ENCODE measurements at places on chromosomes 12 and 14. TPM values are rescaled to one million over a fixed set of nuclear protein-coding genes. Genes with fewer than 3 reads are reported as not detected.

NTF3 gene
- 4.1 TPM for total RNA-seq

SMIM41 gene
- not detected for total RNA-seq

DNA sequence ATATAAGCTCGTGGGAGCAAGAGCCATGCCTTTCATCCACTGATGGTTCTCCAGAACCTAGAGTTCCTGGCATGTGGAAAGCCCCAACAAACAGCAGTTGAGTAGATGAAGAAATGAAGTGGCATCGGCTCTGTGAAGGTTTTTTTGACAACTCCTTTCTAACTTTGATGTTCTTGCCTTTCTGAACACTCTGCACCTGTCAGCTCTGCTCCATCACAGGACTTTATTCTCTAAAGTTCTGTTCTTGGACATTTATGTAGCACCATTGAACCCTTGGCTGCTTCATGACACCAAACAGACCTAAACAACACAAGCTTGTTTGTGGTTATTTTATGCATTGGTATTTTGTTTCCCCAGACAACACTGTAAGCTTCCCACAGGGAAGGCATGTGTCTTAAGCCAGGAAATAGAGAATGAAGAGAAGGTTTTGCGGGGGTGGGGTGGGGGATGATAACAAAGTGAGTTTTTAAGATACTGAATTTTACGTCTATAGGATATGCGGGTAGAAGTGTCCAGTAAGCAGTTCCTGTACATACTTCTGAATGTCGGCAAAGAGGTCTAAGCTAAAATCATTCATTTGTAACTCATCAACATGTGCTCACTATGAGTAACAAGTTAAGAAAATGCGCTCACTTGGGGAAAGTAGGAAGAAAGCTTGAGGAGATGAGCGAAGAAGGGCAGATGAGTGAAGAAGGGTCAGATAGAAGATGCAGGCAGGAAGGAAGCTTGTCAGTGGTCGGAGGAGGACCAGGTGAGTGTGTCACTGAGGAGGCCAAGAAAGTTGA is 146.0 kb upstream of the PLEKHG7 start:
- no peak overlapping the region for H3K27ac ChIP-seq
- peaks cover 7% of the 10 kb centered on the region for H3K4me1 ChIP-seq
- peak overlapping the region; percentile 48 for H3K4me3 ChIP-seq
- no peaks in the 10 kb centered on the region for H3K27me3 ChIP-seq

DNA sequence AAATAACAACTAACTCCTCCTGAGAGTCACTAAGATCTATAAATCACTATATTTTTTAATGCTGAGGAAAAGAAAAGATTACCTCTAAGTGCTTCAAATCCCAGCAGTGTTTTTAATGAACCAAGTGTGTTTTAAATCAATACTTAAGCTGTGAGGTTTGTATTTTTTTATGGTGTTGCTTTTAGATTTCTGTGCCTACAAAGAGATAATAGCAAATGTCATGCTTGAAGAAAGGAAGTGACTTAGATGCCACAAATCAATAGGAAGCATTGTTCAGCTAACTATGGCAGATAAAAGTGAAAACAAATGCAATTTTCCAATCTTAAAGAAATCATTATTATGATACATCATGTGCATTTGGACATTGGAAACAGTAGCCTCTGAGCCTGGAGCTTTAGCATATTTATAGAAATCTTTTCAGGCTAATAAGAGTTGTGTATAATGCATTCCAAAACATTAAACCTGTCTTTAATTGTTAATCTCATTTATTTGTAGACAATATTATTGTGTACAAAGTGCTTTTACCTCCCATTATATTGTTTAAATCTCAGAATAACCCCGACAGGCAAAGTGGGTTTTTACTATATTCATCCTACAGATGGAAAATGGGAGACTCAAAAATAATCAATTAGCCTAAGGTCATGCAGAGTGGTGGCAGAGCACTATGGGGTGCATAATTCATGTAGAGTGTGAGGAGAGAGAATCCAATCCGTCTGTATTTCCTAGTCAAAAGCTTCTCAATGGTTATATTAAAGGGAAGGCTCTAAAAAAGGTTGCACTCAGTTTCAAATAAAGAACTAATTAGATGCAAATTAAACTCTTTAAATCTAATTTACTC is 486.2 kb downstream of the NAV3 start:
- no peak overlapping the region for H3K4me3 ChIP-seq
- no peaks in the 10 kb centered on the region for H3K27me3 ChIP-seq
- no peaks in the 10 kb centered on the region for H3K4me1 ChIP-seq
- no peak for DNase-seq
- H3K36me3 ChIP-seq: no peaks in the 10 kb centered on the region
- H3K27ac ChIP-seq: no peak overlapping the region

DNA sequence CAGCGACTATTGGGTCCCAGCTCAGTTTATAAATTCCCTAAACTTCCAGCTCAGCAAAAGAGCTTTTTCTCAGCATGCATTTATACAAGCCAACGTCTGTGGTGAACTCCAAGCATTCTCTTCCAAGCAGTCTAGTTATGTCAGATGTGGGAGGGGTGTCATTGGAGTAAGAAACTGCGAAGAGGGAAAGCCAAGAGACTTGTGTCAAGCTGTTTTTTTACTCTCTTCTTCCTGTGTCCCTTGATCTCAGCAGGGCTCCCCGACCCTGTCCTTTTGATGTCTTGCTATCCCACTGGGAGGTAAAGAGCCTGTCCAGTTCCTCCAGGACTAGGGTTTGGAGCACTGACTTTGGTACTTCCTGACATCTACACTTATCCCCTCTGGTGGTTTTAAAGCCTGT is 69.0 kb downstream of the PPM1H start:
- H3K4me1 ChIP-seq: peaks cover 9% of the 10 kb centered on the region
- no peaks in the 10 kb centered on the region for H3K36me3 ChIP-seq
- peak; percentile 96 for DNase-seq
- no peak overlapping the region for H3K4me3 ChIP-seq
- H3K27me3 ChIP-seq: peaks cover 37% of the 10 kb centered on the region

DNA sequence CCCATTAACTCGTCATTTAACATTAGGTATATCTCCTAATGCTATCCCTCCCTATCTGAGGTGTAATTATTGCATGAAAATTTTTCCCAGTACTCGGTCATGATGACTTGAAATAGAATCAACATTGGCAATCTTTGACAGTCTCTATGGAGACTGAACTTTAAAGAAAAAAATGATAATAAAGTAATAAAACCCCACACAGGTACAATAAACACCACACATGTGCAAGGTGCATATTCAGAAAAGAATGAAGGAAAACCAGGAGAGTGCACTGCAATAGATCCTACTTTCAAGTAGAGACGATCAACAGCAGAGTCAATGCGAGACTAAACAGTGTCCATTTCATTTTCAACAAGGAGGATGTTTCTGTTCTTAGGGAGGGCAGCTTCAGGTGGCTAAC is 1253.8 kb upstream of the TMEM132C start:
- DNase-seq: no peak
- H3K4me1 ChIP-seq: no peaks in the 10 kb centered on the region
- no peaks in the 10 kb centered on the region for H3K36me3 ChIP-seq
- no peak overlapping the region for H3K4me3 ChIP-seq
- H3K27me3 ChIP-seq: no peaks in the 10 kb centered on the region

DNA sequence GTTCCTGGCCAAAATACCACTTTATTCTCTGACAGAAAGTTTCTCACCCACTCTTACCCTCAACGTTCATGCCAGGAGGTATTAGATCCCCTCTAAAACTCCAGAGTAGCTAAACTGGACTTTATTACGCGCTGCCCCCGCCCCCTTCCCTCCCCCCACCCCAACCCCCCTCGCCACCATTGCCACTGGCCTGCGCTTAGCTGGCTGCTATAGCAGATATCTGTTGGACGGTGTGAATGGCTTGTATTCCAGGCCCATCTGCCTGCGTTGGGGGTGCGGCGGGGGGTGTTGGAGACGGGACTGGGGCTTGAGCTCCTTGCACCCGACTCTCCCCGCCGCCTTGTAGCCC is 564 bp upstream of the THTPA start:
- peaks cover 29% of the 10 kb centered on the region for H3K36me3 ChIP-seq
- no peak for DNase-seq
- H3K27me3 ChIP-seq: no peaks in the 10 kb centered on the region
- peak overlapping the region; percentile 94 for H3K4me3 ChIP-seq

DNA sequence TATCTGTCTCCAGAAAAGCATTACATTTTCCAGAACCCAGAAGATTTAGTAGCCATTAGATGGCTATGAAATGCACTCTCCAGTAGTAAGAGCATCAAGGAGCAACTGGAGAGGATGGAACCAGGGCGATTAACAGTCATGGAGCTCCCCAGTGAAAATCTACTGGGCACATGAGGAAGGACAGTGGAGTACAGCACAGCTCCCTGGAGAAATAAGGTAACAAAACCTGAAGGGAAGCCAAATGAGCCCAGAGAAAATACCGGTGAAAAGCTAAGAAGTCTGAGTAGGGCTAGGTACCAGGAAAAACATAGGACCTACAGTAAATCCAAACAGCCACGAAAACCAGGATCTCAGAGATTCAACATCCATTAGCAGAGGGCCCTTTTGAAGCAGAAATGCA is 21.6 kb downstream of the SOX5 start:
- no peaks in the 10 kb centered on the region for H3K36me3 ChIP-seq
- no peak overlapping the region for H3K4me3 ChIP-seq
- no peak overlapping the region for H3K27ac ChIP-seq
- no peaks in the 10 kb centered on the region for H3K4me1 ChIP-seq

GRCh38 chr12:109883461-109883860 is 3.1 kb upstream of the GLTP start:
- H3K4me3 ChIP-seq: no peak overlapping the region
- H3K27ac ChIP-seq: no peak overlapping the region
- H3K4me1 ChIP-seq: peaks cover 4% of the 10 kb centered on the region
- no peaks in the 10 kb centered on the region for H3K27me3 ChIP-seq
- H3K36me3 ChIP-seq: no peaks in the 10 kb centered on the region

- DNase-seq: peak; percentile 31
- H3K36me3 ChIP-seq: no peaks in the 10 kb centered on the region
- H3K4me1 ChIP-seq: peaks cover 15% of the 10 kb centered on the region
- peak overlapping the region; percentile 3 for H3K4me3 ChIP-seq
- H3K27me3 ChIP-seq: no peaks in the 10 kb centered on the region
These were observed 124.6 kb upstream of the HIF1A start for GRCh38 chr14:61570549-61571290.

- H3K4me1 ChIP-seq: no peaks in the 10 kb centered on the region
- H3K4me3 ChIP-seq: no peak overlapping the region
- no peaks in the 10 kb centered on the region for H3K36me3 ChIP-seq
These were observed 17.8 kb downstream of the PLCZ1 start for GRCh38 chr12:18719922-18720510.

All from endodermal cell (in vitro differentiated cells).